ENCODE measurements at places on chromosomes 11 and 22.

DNA sequence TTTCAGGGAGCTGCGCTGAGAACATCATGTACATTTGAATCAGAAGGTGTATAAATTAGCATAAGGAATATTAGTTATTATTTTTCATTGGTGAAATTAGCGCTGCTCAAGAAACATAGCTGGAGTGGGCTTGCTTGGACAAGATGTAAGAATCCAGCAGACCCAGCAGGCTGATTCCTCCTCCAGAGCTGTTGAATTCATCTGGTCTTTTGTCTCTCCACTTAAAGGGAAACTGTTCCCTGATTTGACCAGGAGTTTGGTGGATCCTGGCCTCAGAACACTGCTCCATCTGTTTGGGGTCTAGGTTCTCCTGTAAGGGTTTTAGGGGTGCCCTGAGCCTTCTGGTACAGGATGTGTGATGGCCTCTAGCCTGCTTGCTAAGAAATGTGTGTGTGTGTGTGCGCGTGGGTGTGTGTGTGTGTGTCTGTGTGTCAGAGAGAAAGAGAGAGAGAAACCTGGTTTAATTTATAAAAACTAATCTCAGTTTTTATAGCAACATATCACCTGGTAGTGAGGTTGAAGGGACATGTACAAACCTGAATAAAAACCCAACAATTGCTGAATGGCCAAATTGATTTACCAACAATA, 8.3 kb upstream of the SORL1 start:
- DNase-seq: no peak

GRCh38 chr11:70608568-70609470, 210.5 kb downstream of the CTTN start:
- no peak for DNase-seq

- no peak for DNase-seq
These were observed 26.4 kb upstream of the CD5 start for GRCh38 chr11:61075891-61076290.

DNA sequence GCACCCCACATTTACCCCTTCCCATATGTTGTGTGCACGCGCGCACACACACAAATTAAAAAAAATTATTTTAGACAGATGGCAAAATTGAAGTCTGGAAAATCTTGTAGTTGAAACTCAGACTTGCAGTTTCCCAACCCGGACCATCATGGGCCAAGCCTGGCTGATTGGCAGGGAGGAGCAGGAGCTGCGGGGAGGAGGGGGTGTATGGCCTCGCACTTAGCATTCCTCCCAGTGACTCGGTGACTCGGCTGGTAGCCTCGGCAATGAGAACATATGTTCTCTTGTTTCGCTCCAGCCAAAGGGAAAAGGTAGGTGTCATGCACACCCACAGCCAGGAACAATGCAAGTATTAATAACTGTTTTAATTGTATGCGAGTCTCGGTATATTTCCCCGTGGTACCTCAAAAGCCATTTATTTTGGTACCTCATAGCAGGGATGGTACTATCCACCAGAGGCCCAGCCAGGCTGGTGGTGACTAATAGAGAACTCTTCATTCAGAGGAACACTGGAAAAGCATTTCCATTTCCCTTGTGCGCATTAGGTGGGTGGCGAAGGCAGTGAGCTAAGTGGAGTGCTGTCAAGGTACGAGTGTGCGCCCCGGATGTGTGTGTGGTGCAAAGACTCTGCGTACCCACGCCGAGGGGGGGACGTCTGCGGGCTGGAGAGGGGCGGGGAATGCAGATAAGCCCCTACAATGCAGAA, 92.5 kb downstream of the DSCAML1 start:
- DNase-seq: no peak

DNA sequence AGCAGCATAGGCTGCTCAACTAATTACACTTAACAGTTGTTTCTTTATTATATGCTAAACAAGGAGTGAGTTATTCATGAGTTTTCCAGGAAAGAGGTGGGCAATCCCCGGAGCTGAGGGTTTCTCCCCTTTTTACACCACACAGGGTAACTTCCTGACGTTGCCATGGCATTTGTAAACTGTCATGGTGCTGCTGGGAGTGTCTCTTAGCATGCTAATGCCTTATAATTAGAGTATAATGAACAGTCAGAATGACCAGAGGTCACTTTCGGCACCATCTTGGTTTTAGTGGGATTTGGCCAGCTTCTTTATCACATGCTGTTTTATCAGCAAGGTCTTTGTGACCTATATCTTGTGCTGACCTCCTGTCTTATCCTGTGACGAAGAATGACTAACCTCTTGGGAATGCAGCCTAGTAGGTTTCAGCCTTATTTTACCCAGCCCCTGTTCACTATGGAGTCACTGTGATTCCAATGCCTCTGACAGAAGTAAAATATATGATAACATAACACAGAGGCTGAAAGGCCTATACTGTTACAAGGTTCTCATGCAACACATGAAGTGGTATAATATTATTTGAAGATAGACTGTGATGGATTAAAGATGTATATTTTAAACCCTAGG, 41.3 kb upstream of the RDX start:
- peak; percentile 29 for DNase-seq

GRCh38 chr22:46969961-46970360, 207.5 kb downstream of the TBC1D22A start:
- no peak for DNase-seq

- DNase-seq: no peak
These were observed 89.8 kb downstream of the RTL6 start for GRCh38 chr22:44407987-44408828.

DNA sequence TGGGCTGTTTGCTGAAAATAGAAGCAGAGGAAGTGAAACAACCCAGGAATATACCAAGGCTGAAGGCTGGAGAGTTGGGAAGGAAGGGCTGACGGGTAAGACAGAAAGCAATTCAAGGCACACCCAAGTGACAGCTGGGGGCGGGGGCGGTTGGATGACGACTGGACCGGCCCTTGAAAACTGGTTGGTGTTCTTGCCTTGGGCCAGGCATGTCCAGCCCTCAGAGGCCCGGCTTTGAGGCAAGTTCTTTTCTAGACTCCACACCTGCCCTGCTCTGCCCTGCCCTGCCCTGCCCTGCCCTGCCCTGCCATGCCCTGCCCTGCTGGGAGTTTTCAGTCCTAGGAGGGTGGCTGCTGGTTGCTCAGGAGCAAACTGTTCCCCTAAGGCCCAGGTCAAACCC, 34.2 kb upstream of the CACNG2 start:
- no peak for DNase-seq

DNA sequence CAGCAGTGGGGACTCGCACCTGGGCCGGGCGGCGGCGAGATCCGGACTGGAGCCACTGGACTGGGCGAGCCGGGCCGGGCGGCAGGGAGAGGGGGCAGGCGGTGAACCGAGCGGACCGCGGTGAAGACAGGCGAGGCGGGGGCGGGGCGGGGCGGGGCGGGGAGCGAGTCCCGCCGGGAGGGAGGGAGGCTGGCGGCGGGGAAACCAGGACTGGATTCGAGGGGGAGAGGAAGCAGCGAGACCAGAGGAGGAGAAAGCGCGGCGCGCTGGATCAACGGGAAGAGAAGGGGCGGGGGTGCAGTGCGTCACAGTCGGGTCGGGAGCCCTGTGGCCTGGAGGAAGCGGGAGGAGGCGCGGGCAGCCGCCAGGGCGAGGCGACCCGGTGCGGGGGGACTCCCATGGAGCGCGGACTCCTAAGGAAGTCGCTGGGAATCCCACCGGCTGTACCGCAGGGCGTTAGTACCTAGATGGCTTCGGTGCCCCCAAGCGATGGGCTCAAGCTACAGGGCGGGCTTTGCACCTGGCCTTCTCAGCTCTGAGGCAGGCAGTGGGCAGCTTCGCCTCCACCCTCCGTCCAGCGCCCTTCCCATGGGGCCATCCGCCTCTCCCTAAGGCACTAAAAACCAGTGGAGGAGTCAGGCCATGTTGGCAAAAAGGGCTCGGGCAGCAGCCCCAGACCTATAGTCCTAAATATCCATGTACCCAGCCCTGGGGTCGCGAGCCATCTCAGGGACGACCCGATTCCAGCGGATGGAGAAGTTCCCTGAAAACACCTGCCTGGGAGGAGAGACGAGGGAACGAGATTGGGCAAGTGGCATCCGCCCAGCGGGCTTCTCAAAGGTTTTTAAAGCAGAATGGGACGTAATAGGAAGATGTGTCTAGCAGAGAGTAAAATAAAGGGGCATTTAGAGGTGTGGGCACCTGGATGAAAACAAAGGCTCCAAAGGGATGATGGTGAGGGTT, at the start of gene TMEM121B:
Gene TMEM121B, minus strand, starts transcription at position 128 of the 963 bp plus-strand sequence. CDS start 233 bp downstream, outside the sequence.
- no peak for DNase-seq

- no peak for DNase-seq
These were observed 35.1 kb downstream of the TP53I11 start for GRCh38 chr11:44915621-44916020.

DNA sequence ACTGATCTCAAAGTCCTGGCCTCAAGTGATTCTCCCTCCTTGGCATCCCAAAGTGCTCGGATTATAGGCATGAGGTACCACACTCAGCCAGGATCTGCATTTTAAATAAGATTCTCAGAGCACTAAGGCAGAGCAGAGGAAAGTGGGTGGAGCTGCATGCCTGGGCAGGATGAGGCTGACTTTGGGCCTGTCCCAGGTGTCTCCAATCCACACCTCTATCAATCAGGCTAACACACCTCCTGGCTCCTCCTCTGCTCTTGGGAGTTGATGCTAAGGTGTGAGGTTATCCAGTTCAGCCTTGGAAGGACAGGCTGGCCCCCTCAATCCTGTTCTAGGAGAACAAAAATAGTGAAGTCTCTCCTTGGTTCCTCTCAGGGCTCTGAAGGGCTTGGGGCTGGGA, 30.2 kb upstream of the P2RY2 start:
- no peak for DNase-seq

- no peak for DNase-seq
These were observed 358.2 kb downstream of the MN1 start for GRCh38 chr22:27443306-27443705.

DNA sequence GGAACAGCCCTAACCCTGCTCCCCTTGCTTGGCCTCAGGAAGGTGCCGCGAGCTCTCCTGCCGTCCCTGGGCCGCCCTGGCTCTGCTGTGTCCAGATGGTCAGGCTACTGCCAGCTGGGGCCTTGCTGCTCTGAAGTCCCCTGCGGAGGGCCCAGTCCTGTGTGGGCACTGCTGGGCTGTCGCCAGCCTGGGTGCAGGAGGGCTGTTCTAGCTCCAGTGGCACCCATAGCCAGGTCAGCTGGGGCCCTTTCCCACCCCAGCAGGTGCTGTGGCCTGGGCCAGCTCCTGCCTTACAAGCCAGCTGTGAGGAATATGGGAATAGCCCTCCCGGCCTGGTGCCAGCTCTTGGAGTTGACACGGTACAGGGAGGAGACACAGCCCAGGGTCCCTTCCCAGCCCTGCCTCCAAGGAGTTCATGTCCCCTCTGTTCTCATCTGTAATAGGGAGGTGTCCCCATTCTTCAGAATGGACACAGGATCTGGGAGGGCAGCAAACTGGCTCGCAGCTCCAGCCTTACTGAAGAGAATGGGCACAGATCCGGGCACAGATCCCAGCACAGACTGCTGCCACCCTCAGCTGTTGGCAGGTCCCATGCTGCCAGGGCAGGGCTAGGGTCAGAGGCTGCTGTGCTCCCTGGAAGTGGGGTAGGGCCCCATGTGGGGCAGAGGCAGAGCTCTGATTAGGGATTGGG, 3.9 kb downstream of the DERL3 start:
- DNase-seq: no peak

DNA sequence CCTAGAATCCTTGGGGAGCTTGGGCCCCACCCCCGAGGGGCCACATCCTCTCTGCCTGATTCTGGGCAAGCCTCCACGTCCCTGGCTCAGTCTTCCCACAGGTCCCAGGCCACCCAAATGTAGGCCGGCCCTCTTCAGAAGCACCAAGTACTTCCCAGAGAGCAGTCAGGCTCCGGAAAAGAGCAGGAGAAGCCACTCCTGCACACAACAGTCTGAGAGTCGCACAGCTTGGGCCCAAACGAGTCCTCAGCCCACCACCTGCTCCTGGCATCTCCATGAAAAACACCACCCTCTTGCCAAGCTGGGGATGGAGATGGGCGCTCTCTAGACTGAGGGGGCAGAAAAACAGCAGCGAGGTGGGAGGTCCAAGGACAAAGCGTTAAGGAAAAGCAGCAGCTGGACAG, 15.4 kb downstream of the EHD1 start:
- DNase-seq: no peak

- DNase-seq: no peak
These were observed 8.9 kb downstream of the ALX4 start for GRCh38 chr11:44300844-44301563.

GRCh38 chr22:35039625-35040024, 26.3 kb upstream of the ISX start:
- no peak for DNase-seq

- DNase-seq: no peak
These were observed 90.6 kb downstream of the CELSR1 start for GRCh38 chr22:46446799-46447198.

DNA sequence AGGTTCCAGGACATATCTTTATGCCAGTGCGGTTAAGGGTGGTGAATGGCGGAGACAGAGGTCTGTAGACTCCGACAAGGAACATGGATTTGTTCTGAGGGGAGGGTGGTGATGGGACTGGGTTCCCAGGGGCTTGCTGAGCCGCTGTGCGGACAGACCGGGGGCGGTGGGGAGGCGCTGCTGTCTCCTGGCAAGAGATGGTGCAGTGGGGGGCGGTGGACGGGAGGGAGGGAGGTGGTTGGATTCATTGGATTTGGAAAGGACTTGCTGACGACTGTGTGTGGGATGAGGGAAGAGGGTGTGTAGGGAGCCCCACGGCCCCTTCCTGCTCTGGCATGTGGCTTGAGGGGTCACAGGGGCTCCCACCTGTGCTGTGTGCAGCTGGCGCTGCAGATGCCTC, 43.2 kb downstream of the FLRT1 start:
- no peak for DNase-seq

DNA sequence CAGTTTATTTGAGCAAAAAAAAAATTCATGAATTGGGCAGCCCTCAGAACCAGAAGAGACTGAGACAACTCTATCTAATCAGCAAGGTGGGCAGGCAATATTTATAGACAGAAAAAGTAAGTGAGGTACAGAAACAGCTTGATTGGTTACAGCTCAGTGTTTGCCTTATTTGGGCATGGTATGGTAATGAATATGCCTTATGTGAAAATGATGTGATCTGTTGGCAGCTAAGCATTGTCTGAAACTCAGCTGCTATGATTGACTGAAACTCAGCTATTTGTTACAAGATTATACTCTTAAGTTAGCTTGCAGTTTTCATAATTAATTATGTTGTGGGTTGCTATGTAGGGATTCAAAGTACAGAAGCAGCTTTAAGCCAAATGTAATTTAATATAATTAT, 127.6 kb downstream of the CNTN5 start:
- DNase-seq: no peak

GRCh38 chr22:33726294-33726734, 194.0 kb downstream of the LARGE1 start:
- no peak for DNase-seq

- no peak for DNase-seq
These were observed 27.4 kb upstream of the ST14 start for GRCh38 chr11:130131961-130132850.
